ENCODE measurements at places on chromosomes 3 and 15.
A peak's percentile ranks its signal among the peaks of the same experiment; 100 is the strongest.

DNA sequence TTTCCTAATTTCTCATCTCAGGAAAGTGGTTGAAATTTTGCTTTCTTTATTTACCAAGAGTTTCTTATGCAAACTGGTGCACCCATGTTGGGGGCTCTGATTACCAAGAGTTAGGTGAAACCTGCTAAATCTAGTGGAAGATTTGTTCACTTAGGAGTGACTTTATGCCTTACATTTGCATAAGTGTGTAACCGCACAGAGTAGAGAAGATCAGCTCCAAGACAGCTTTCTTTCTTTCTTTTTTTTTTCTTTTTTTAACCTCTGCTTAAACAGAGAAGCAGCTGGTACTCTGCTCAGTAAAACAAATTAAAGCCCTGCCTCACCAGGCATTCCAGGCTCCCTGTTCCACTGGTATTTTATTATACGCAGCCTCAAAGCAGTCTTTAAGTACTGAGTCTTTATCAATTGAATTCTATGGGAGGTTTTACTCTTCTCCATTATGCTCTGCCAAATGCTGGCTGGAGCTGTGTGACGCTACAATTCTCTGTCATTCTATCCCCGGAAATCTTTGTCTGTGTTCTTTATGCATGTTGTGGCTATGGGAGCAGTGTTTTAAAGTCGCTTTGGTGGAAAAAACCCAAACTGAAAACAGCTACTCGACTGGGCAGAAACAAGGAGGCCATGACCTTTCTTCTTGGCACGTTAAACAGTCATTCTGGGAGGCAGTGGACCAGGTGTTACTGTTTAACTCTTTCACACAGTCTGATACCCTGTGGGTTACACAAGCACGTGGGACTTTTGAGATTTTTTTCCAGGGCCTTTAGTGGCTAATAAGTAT lies 55.2 kb upstream of the GBE1 start:
- no peak for DNase-seq

- DNase-seq, result no peak
Observed at GRCh38 chr3:12962292-12962691, 110.9 kb downstream of the IQSEC1 start.

DNA sequence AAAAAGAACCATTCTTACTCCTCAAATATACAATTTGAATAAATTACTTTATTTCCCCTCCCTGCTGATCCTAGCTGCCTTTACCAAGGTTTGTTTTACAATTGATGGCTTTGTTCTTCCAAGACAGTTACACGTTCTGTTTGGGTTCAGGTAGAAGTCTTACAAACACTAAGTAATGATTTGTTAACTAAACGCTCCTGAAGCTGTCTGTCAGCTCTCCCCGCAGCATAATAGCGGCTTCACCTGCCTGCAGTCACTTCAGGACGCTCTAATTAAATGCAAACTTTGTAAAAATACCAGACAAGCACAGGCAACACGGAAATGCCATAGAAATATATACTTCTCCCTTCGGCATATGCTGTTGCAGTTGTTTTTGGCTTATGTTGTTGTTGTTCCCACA lies 176.4 kb upstream of the MDFIC2 start:
- no peak for DNase-seq

DNA sequence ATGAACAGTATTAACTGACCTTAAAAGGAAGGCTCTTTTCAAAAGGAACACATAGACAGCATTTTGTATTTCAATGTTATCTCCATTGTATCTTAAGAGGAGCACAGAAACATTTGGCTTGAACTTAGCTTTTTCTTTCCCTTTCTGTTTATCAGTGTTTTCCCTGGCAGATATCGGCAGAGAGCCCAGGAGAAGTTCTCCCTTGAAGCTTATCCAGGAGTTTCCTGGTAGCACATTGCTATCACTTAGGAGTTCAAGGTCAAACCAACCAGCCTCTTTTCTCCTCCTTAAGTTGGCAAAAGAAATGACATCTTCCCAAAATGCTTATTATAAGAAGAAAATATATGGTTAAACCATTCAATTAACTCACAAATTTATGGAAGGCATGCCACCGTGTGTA lies 344.6 kb upstream of the UBE2E2 start:
- DNase-seq, result no peak

DNA sequence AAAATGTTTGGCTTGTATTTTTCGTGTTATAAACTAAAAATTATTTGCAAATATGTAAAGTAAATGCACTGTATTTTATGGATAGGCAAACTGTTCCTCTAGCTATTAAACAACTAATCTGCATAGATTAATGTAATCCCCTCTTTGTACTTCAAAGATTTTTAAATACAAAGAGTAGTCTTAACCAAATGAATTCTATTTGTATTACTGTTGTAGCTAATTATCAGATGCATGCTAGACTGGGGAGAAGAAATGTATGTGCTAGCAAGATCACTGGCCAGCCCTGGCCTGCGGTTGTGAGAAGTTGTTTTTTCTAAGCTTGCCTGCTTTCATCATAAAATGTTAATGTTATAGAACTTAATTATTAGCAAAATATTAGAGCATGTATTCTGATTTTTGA lies 92.6 kb downstream of the STT3B start:
- no peak for DNase-seq

- DNase-seq, result peak; percentile 65
Observed at GRCh38 chr3:112132975-112133448, at the start of gene GCSAM. Gene GCSAM (minus strand): TSS chr3:112133248. CDS start chr3:112133120, 128 bp downstream.

Measured in tibial artery (tissue), 4 donors.